ENCODE measurements at places on chromosomes 7 and 10. TPM values are rescaled to one million over a fixed set of nuclear protein-coding genes. Genes with fewer than 3 reads are reported as not detected.

Gene PHYHIPL
- total RNA-seq: not detected

Gene CACNA2D1
- 12.8 TPM for total RNA-seq

Gene TAS2R41
- not detected for total RNA-seq

Gene PDK4
- total RNA-seq: 17.8 TPM

Gene AASS
- 37.9 TPM for total RNA-seq

Gene ZPBP
- not detected for total RNA-seq

Gene FZD1
- 1.5 TPM for total RNA-seq

Gene NPY4R2
- not detected for total RNA-seq

Gene ZNF775
- total RNA-seq: 7.0 TPM

Gene GIMAP6
- total RNA-seq: 136 TPM

Gene EN2
- not detected for total RNA-seq

Gene COMMD3
- 36.4 TPM for total RNA-seq

Gene CDHR1
- total RNA-seq: 0.13 TPM
